T-cell (primary cell): ENCODE measurements at places on chromosomes 4 and X. TPM values are rescaled to one million over a fixed set of nuclear protein-coding genes. Genes with fewer than 3 reads are reported as not detected.

The FGF5 gene
- total RNA-seq = not detected

The HAND2 gene
- total RNA-seq = not detected

The TACR3 gene
- total RNA-seq = not detected

The GAGE1 gene
- not detected for total RNA-seq

The CHRNA9 gene
- total RNA-seq = not detected

DNA sequence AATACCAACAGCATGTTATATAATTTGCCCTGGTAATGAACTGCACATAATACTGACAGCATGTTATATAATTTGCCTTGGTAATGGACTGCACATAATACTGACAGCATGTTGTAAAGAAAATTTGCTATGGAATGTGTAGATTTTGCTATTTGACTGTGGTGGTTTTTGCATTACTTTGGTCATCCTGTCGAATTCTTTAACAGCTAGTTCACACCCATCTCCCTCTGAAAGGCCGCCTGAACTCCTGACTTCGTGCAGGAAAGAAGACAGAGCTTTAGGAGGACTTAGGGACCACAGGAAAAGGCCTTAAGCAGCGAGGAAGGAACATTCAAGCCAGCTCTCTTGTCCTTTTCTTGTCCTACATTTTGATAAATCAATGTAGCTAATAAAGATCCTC lies 45.2 kb upstream of the DCLK2 start:
- H3K4me1 ChIP-seq = no peaks in the 10 kb centered on the region
- H3K27ac ChIP-seq = no peak overlapping the region
- DNase-seq = no peak
- no peaks in the 10 kb centered on the region for H3K27me3 ChIP-seq

GRCh38 chr4:89410687-89411086 lies 103.1 kb upstream of the GPRIN3 start:
- H3K4me1 ChIP-seq = no peaks in the 10 kb centered on the region
- no peaks in the 10 kb centered on the region for H3K27me3 ChIP-seq
- DNase-seq = no peak
- H3K36me3 ChIP-seq = no peaks in the 10 kb centered on the region
- no peak overlapping the region for H3K4me3 ChIP-seq

- no peaks in the 10 kb centered on the region for H3K36me3 ChIP-seq
- no peaks in the 10 kb centered on the region for H3K27me3 ChIP-seq
- H3K4me3 ChIP-seq = no peak overlapping the region
- no peak overlapping the region for H3K27ac ChIP-seq
- no peak for DNase-seq
Observed at GRCh38 chrX:39633293-39633692, 464.5 kb downstream of the BCOR start.
